ENCODE measurements at places on chromosomes 5 and 9. TPM values are rescaled to one million over a fixed set of nuclear protein-coding genes. Genes with fewer than 3 reads are reported as not detected.

DNA sequence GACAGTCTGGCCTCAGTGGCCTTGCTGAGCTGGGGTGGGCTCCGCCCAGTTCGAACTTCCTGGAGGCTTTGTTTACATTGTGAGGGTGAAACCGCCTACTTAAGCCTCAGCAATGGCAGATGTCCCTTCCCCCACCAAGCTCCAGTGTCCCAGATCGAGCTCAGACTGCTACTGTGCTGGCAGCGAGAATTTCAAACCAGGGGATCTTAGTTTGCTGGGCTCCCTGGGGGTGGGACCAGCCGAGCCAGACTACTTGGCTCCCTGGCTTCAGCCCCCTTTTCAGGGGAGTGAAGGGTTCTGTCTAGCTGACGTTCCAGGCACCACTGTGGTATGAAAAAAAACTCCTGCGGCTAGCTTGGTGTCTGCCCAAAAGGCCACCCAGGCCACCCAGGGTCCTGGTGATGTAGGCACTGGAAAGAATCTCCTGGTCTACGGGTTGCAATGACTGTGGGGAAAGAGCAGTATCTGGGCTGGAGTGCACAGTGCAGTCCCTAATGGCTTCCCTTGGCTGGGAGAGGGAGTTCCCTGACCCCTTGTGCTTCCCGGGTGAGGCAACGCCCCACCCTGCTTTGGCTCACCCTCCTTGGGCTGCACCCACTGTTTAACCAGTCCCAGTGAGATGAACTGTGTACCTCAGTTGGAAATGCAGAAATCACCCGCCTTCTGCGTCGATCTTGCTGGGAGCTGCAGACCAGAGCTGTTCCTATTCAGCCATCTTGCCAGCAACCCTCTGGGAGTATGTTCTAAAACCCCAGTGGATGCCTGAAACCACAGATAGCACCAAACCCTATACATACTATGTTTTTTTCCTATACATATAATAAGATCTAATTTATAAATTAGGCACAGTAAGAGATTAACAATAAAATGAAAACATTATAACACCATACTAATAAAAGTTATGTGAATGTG, 95.5 kb downstream of the TMEM161B start:
- DNase-seq = no peak

DNA sequence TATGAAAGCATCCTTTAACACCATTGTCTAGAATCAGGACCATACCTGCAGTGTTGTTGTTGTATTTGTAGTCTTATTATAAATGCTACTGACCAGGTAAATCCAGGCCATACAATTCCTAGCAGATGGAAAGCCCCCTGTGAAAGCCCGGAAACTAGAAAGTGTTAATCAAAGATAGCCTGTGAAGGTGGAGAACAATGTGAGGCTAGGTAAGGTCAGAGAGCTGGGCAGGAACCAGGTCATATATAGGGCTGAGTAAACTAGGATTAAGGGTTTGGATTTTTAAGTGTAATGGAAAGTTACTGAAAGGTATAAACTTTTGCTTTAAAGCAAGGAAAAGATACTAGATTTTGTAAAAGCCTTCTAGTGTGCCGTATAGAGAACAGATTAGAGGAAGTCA, 6.7 kb downstream of the LRRC70 start:
- DNase-seq = no peak

GRCh38 chr5:63128018-63128417, 549.4 kb downstream of the LRRC70 start:
- no peak for DNase-seq

DNA sequence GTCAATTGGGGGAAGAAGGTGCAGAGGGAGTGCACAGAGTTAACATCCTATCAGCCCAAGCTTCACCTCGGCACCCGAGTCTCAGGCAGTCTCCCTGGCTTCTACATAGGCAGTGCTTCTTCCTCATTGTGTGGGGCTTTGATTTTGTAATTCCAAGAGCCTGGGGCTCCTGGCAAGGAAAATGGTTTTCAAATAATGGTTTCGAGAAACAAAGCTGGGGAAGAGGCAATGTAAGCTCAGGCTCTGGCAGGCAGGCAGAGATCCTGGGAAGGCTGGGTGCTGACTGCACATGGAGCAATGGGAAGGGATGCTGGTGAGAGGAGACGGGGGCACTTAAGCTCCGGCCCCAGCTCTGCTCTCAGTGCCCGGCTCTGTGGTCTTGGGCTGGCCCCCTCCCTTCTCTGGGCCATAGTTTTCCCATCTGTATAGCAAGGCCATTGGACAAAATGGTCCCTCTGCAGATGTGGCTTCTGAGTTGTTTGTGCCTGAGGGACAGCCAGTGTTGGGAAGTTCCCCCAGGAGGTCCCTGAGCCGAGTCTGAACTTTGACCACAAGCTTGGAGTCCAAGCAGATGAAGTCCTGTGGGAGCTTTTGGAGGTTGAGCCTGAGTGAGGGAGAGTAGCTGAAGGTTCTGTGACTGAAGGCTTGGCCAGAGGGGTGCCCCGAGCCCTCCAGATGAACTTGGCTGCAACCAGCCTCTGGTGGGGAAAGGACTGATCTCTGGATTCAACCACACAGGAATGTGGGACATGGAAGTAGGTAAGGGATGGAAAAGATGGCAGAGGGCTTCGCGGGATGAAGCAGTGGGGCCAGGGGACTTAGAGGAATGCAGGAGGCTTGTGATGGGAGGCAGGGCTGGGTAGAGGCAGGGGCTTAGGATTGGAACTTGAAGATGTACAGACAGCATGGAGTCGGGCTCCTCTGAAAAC, 28.5 kb upstream of the IL17B start:
- DNase-seq = peak; percentile 64

DNA sequence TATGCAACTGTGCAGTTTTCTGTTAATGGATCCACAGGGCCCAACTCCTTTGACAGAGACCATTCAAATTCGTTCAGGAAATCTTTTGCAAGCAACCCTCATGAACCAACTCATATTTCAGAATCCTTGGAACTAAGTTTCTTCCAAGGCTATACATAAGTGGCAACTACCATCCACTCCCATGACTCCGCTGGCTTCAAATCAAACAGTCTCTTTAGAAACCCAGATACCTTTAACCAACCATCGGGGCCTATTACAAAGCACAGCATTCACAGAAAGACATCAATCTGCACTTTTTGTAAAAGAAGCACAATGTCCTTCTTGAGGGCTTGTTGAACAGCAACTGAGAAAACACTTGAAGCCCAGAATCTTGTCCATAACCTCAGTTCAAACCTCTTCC, 526.9 kb downstream of the DTWD2 start:
- DNase-seq = no peak

The FSD1L gene
- 5.5 TPM for total RNA-seq

DNA sequence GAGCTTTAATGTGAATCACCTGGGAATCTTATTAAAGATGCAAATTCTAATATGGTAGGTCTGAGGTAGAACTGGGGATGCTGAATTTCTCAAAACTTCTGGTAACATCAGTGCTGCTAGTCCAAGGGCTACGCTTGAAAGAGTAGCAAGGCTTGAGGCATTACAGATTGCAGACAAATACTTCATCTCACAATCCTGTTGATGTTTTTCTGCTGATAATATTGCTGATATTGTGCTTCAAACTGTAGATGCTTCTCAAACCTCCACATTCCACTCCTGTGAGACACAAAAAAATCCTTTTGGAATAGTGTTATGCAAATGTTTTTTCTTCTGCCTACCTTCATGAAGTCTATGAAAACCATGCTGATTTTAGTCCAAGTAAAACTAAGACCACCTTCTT, 139.5 kb downstream of the SAXO1 start:
- no peak for DNase-seq

DNA sequence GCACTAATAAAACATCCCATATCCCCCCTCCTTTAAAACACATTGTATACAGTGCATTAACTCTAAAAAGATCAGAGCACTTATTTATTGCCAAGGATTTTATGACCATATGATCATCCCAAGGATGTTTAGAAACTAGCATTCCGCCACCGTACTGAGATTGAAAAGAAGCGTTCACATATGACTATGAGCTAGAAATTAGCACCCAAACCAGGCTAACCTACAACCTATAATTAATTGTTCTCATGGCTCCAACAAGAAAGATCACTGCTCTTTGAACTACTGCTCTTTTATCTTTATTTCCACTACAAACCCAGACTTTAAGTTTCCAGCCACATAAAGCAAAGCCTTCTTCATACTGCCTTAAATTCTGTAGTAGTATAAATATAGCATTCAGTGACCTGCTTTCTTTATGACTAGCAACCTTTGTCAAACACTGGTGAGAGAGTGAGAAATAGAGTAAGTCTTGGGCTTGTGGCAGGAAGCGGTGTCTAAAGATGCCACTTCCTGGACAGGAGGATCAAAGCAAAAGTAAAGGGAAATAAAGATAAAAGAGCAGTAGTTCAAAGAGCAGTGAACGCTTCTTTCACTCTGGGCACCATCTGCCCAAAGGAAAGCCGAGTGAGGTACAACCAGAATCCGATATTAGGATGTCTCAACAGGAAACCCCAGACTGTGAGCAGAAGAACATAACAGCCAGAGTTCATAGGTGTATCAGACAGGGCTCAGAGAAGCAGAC, 151.1 kb upstream of the ERCC6L2 start:
- DNase-seq = no peak

DNA sequence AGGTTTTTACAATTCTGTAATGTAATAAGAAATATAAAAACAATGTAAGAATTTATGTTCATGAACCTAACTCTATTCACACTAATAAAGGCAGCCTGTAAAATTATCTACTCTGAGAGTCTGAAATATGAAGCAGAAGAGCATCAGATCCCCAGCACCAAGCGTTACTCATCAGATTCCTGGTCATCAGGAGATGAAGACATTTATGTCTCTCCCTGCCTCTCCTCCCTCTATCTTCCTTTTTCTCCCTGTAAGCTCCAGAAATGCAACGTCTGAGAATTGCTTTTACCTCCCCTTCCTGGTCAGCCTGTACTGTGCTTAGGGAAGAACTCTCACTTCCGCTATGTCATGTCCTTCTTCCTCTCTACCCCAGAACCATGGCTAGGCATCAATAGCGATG, 114.4 kb upstream of the SLIT3 start:
- DNase-seq = no peak

DNA sequence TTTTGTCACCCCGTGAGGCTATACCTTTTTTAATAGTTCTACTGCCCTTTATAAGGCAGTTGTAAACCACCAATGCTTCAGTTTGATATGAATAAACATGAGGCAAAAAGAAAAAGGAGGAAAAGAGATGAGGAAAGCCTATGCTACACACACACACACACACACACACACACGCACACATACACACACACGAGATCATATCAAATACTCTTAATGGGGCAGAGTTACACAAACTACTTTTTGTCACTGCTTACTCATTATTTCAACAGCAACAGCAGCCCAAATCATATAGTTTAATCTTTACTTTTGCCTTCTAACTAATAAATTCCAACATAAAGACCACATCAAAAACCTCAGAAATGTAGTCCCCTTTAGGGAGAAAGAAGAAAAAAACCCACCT, 116.8 kb upstream of the PAM start:
- DNase-seq = no peak

GRCh38 chr5:107867266-107867665, 196.5 kb upstream of the EFNA5 start:
- DNase-seq = no peak

DNA sequence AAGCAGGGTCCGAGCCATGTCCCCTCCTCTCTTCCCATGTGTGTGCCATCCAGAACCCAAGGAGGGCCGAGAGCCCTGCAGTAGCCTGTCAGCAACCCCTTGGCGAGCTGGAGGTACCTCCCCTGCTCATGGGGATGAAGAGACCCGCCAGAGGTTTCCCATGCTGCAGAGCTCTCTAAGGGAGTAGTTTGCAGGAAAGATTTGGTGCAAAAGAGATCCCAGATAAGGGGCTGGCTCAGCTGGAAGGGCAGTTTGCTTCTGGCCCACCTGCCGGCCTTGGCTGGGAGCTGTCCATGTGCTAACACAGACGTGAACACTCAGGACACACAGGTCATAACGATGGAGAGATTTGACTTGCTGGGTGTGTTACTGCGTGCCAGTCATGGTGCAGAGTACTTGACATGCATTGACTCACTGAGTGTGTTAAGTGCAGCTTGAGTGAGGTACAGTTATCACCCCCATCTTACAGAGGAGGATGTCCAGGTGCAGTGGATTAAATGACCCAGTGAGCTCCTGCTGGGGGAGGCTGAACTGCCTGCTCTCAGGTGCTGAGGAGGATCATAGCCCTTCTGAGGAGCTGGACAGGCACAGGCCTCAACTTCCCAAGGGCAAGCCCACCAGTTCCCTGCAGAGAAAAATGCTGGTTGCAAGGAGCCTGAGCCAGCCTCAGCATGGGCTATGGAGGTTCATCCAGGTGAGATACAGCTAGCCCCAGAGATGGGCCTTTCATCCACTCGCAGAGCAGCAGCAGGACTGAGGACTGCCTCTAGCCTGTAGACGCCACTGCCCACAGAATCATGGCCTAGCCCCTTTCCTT, 6.3 kb upstream of the SLC25A48 start:
- peak; percentile 26 for DNase-seq

- DNase-seq = no peak
Observed at GRCh38 chr5:124894541-124894940, 148.1 kb upstream of the ZNF608 start.

- DNase-seq = peak; percentile 90
Observed at GRCh38 chr5:77133061-77133758, 46.1 kb upstream of the ZBED3 start.

DNA sequence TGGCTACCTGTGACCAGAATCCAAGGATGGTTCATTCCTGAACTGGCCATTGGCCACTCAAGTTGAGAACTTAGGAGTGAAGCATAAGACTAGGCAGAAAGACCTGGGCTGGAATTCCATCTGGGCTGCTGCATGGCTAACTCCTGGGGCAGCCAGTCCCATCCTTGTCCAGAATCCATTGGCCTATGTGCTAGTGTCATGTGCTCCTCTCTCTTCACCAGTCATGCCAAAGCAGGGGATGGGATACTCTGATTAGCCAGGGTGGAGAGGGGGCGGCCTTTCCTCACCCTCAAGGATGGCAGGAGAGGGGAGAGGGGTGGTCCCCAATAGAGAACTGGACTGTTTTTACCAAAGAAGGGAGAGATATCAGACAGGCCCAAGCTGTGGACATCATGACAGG, 93.2 kb downstream of the ZNF618 start:
- DNase-seq = no peak

- no peak for DNase-seq
Observed at GRCh38 chr9:72554221-72554641, 32.8 kb downstream of the TMC1 start.

The TRIO gene
- 202 TPM for total RNA-seq

DNA sequence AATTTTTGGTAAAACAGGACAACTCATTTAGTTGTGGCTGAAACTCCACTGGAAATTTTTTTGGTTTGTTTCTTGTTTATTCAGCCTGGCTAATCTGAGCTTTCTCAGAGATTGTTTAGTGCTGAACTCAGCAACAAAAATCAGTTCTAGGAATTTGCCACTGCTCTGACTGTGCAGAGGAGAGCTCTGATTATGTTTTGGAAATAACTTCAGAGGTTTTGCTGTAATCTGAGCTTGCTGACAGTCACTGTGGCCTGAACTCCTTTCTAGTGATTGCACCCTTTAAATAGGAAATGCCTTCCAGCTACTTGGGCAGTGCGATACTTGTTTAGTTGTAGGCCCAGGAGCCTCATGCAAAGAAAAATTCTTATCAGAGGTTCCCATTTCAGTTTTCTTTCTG, 60.2 kb downstream of the OSTF1 start:
- no peak for DNase-seq

All from posterior vena cava (tissue), 2 donors.